ENCODE measurements at places on chromosomes 4 and X. TPM values are rescaled to one million over a fixed set of nuclear protein-coding genes. Genes with fewer than 3 reads are reported as not detected.

GLUD2 gene
- 2.9 TPM for total RNA-seq

NUDT10 gene
- not detected for total RNA-seq

FAM9C gene
- 0.57 TPM for total RNA-seq

PABPC4L gene
- not detected for total RNA-seq

UCHL1 gene
- 14.3 TPM for total RNA-seq

CNGA1 gene
- total RNA-seq: 9.8 TPM

DNA sequence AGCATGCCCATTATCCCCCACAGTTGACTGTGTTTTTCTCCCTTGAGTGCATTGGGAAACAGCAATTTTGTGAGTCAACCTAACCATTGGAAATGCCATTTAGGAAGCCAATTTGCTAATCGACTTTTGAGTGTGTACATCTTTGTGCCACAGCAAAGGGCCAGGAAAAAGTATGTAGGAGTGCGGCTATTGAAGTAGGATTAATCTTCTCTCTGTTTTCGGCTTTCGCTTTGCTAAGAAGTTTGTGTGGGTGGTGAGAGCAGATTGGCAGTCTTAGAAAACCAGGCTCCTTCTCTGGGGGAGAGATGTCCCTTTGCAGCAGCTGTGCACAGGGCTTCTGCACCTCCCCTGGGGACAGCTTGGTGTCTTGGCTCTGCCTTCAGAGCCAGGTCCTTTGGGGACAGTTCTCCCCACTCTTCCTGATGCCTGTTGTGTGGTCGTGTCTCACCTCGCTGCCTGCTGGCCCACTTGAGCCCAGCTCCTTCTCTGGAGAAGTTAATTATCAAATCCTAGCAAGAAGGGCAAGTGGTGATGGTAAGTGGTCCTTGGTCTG, 74.5 kb downstream of the GEMIN8 start:
- H3K27me3 ChIP-seq: no peaks in the 10 kb centered on the region
- no peaks in the 10 kb centered on the region for H3K4me1 ChIP-seq
- H3K4me3 ChIP-seq: no peak overlapping the region
- H3K36me3 ChIP-seq: no peaks in the 10 kb centered on the region

- DNase-seq: no peak
- H3K4me1 ChIP-seq: no peaks in the 10 kb centered on the region
- H3K36me3 ChIP-seq: no peaks in the 10 kb centered on the region
- H3K27ac ChIP-seq: no peak overlapping the region
These were observed 71.7 kb downstream of the CFAP299 start for GRCh38 chr4:80407246-80407645.

GRCh38 chrX:98795636-98796035, 1614.4 kb downstream of the PCDH19 start:
- no peaks in the 10 kb centered on the region for H3K27me3 ChIP-seq
- H3K4me3 ChIP-seq: no peak overlapping the region
- H3K27ac ChIP-seq: no peak overlapping the region
- DNase-seq: no peak

DNA sequence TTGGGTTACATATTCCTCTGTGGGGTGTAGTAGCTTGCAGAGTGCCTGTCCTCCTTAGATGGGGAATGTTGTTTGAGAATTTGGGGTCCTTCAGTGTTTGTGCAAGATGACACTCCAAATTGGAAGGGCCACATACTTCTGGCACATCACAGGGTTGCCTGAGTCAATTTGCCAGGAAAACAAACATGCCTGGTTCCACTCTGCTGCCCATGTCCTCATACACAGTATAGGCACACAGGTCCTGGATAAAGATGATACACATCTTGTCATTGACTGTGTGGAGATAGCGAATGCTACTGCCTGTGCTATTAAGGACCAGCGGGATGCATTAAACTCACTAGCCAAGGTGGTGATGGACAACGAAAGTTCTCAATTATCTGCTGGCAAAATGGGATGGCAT, 11.2 kb upstream of the LAP3 start:
- H3K27ac ChIP-seq: no peak overlapping the region
- no peak for DNase-seq
- no peaks in the 10 kb centered on the region for H3K4me1 ChIP-seq
- H3K27me3 ChIP-seq: no peaks in the 10 kb centered on the region
- H3K36me3 ChIP-seq: no peaks in the 10 kb centered on the region

DNA sequence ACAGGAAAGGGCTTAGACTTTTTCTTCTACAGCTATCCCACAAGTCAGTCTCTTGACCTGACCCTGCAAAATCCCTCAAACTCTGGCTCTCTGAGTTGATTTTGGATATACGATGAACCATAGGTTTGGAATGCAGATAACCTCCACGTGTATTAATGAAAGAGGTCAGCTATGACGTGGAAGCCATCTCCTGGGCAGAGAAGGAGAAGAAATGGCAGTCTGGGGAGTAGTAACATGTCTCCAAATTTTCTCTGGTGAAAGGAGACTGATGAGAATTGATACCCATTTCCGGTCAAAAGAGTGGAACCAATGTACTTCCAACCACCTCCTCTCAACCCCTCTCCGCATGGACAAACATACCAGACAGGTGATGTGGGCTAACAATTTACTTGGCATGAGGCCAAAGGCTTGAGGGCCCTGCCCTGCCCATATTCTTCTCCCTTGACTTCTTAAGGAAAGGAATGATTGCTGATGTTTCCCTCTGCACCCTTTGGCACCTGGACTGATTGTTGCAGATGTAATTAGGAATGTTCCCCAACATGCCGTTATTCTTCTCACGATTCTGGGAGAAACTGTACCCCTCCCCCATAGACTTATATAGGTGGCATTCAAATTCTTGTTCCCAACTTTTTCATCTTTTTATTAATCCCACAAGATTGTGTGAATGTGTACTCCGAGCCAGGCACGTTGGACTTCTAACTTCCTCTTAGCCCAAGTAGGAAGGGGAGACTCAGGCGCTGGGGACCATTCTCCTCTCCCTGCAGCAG, 580 bp upstream of the PLS3 start:
- no peak for DNase-seq
- H3K36me3 ChIP-seq: no peaks in the 10 kb centered on the region
- peak overlapping the region; percentile 35 for H3K4me3 ChIP-seq
- peak overlapping the region; percentile 43 for H3K27ac ChIP-seq
- H3K4me1 ChIP-seq: no peaks in the 10 kb centered on the region
- no peaks in the 10 kb centered on the region for H3K27me3 ChIP-seq

DNA sequence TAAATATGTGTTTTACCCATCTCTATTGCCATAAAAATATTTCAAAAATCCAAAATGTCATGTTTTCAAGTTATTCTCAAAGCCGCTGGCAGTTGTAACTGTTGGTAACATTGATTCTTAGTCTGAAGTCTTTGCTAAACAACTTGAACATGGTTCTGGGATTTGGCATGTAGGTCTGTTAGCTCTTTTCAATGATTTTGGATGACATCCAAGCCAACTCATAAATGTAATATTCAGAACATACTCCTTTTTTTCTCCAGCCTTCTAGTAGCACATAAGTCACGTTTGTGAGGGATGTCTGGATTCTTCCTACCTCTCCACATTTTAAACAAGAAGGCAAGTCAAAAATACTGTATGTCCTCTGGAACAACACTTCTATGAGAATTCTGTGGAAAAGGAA, 305.3 kb downstream of the PRR32 start:
- no peak for DNase-seq
- no peaks in the 10 kb centered on the region for H3K36me3 ChIP-seq
- H3K4me1 ChIP-seq: no peaks in the 10 kb centered on the region
- no peak overlapping the region for H3K27ac ChIP-seq

DNA sequence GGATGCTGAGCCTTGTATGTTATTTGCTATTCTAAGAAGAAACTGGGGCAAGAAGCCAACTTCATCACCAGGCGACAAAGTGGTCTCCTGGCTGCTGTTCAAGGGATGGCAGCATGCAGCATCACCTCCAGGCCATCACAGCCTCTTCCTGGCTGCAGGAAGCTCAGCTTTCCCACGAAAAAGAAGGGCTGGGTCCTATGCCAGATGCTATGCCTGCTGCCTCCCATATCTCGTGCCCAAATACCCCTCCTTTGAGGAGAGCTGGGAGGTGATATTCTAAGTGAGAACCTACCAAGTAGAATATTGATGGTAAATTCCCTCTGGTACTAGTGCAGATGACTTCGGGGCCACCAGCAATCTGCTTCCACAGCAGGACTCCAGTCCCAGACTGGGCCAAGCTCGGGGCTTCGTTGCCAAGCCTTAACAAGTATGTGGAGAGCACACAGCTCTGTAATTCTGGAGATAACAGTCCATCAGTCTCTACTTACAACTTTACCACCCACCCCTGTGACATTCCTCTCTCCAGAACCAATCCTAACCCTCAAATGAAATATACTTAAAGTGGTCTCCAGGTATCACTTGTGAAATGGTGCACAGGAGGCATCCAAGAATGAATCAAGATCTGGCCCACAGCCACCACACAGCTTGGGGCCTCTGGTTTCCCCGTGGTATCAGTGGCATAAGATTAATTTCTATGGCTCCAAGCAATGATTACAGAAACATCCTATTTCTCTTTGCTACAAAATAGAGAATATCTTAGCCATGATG, 149.3 kb downstream of the PALLD start:
- H3K4me3 ChIP-seq: no peak overlapping the region
- H3K4me1 ChIP-seq: no peaks in the 10 kb centered on the region
- no peaks in the 10 kb centered on the region for H3K27me3 ChIP-seq

- no peaks in the 10 kb centered on the region for H3K27me3 ChIP-seq
- H3K27ac ChIP-seq: no peak overlapping the region
- DNase-seq: no peak
- H3K4me1 ChIP-seq: no peaks in the 10 kb centered on the region
These were observed 5.2 kb upstream of the KLF8 start for GRCh38 chrX:56226980-56227379.

DNA sequence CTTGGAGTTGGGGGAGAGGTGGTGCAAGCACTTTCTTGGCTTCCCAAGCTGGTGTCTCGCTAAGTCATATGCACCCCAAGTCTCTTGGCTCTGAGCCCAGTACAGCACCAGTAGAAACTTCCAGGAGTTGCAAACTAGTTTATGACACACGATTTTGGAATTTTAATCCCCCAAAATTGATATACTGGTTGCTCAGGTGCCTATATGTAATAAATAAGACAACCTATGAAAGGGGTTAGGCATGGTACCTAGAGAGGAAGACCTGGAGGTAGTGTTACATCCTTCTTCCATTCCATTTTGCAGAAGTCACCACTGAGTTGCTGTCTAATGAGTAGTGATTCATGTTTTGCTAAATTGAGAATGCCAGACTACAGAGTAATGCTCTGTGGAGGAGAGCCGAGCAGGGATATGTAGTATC, 4.3 kb upstream of the SLC4A4 start:
- H3K4me1 ChIP-seq: no peaks in the 10 kb centered on the region
- no peak for DNase-seq
- H3K27ac ChIP-seq: no peak overlapping the region
- H3K4me3 ChIP-seq: no peak overlapping the region

DNA sequence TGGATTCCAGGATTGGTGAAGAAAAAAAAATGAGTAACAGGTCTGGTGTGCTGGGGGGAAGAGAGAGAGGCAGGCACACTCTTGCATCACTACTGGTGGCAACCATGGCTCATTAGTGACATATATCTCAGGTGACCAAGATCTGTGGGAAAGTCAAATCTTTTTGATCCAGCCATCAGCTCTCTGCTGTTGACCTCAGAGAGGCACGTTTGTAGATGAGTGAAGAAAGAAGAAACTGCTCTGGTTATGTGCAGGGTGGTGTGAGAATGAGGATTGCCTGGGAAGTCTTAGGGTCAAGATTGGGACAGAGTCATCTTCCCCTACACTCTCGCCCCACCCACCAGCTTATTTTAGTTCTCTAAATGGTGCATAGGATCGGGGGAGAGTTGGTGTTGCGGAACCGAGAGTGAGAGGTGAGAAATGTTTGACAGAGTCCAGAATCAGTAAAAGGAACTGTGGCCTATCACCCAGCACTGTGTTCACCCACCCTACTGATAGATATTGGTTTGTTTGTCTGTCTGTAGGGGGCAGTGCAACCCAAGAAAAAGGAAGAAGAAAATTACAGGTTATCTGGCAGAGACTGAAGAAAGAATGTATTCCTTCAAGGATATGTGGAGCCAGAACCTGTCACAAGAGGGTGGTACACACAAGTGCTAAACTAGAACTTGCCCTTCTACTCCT, 21.9 kb downstream of the ARMCX6 start:
- H3K27me3 ChIP-seq: no peaks in the 10 kb centered on the region
- no peak overlapping the region for H3K4me3 ChIP-seq
- H3K36me3 ChIP-seq: no peaks in the 10 kb centered on the region

DNA sequence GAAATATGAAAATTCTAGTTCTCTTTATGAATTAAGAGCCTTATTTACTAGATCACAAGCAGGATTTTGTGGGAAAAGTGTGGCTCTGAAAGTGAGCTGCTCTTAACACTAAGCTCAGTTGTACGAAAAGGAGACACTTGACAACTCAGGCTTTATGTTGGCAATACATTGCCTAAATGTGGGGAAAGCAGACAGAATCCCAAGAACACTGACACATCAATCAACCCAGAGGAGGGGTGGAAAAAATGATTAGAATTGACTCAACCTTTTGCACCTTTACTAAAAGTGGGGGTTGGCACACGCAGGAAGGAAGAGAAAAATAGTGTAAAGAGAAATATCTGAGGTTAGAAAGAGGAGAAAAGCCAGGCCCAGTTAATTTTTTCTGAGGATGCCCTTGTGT, 61.6 kb downstream of the CHST7 start:
- no peaks in the 10 kb centered on the region for H3K36me3 ChIP-seq
- DNase-seq: no peak

- H3K27ac ChIP-seq: peak overlapping the region; percentile 65
- peak overlapping the region; percentile 63 for H3K4me3 ChIP-seq
- no peaks in the 10 kb centered on the region for H3K27me3 ChIP-seq
- peak; percentile 71 for DNase-seq
- H3K4me1 ChIP-seq: no peaks in the 10 kb centered on the region
These were observed 1.2 kb downstream of the PROM1 start for GRCh38 chr4:16082426-16083240.

DNA sequence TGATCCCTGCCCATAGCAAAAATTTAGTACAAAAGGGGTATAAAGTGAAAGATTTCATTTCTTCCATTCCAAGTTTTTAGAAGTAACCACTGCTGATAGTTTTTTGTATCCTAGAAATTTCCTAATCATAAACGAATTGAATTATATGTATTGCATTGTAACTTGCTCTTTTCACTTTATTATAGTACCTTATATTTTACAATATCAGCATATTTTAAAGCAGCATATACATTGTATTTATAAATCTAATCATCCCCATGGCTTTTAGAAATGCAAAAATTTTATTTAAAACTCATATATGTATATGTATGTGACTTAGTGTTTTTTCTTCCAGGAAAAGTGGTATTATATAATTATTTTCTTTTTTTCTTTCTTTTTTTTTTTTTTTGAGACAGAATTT, 27.7 kb downstream of the STAG2 start:
- H3K4me1 ChIP-seq: no peaks in the 10 kb centered on the region
- no peak overlapping the region for H3K27ac ChIP-seq
- H3K4me3 ChIP-seq: no peak overlapping the region
- no peaks in the 10 kb centered on the region for H3K36me3 ChIP-seq
- H3K27me3 ChIP-seq: no peaks in the 10 kb centered on the region

- H3K4me3 ChIP-seq: no peak overlapping the region
- no peaks in the 10 kb centered on the region for H3K4me1 ChIP-seq
- no peak overlapping the region for H3K27ac ChIP-seq
These were observed 39.8 kb upstream of the MID1 start for GRCh38 chrX:10660171-10660570.
